ENCODE measurements at places on chromosomes 1 and 21. TPM values are rescaled to one million over a fixed set of nuclear protein-coding genes. Genes with fewer than 3 reads are reported as not detected.
A peak's percentile ranks its signal among the peaks of the same experiment; 100 is the strongest.

The DNM3 gene
- total RNA-seq, result 1.7 TPM

DNA sequence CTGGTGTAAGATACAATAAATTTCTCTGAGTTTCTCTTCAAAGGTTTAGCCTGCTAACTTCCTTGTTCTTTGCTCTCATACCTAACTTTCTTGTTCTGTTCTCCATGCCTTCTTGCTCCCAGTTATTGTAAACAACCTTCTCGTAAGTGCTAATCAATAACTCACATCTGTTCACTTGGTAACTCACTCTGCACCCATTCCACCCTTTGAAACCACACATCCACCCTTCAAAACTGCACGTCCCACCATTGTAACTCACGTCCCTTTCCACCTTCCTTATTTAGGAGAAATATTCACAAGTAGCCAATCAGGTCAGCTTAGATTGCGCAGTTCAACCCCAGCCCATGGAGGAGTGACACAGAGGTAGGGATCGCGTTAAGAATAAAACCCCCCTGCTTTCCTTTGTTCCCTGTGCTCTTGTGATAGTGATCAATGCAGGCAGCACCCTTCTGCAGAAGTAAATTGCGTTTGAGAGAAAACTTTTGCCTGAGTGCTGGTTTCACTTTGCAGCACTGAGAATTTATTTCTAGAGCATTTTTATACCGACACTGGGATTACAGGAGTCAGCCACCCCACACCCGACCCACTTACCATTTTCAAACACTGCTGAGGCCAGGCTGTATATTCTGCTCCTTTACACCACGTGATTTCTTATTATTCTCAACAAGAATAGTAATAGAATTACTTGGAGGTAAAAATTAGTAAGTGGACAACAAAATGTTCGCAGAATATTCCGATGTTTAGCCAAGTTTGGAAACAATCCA lies 789.2 kb upstream of the RGS18 start:
- DNase-seq, result no peak

DNA sequence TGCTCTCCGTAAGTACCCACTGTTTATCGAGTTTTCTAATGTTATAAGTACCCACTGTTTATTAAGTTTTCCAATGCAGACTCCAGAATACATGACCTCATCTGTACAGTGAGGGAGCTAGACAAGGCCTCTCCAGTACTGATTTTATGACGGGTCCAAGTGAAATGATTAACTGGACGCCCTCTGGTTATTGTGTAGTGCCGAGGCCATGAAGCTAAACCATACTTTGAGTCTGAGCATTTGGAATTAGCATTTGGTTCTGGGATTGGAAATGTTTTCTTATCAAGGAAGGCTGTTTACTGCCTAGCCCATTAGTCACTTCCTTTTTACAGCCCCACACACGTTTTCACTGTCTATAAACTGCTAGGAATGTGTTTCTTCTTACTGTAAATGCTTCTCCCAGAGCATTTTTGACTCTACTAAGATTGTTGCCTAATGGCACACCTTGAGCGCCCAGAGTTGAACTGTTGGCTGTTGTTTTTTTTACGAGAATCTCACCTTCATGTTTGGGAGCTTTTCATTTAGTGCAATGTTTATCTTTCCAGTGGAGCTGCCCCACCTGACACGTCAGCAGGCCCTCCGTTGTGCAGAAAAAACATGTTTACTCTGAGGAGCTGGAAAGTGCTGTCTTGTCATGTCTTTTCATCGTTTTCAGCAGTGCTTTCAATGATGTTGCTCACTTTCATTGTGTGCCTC lies 26.9 kb downstream of the SPATA46 start:
- no peak for DNase-seq

The ALPL gene
- total RNA-seq, result not detected

GRCh38 chr1:23997812-23998211 lies 17.7 kb upstream of the SRSF10 start:
- DNase-seq, result no peak

The SMIM34 gene
- not detected for total RNA-seq

- DNase-seq, result no peak
Observed at GRCh38 chr1:114314098-114314497, 160.4 kb upstream of the SYT6 start.

The MTARC1 gene
- not detected for total RNA-seq

The SLC30A2 gene
- total RNA-seq, result not detected

- no peak for DNase-seq
Observed at GRCh38 chr1:175715742-175716141, 27.7 kb downstream of the TNR start.

- no peak for DNase-seq
Observed at GRCh38 chr1:246121533-246121932, 385.5 kb downstream of the SMYD3 start.

GRCh38 chr1:160144921-160145320 lies 6.5 kb upstream of the ATP1A4 start:
- no peak for DNase-seq

GRCh38 chr1:25088946-25089345 lies 143.4 kb downstream of the SYF2 start:
- no peak for DNase-seq

The ATP1A2 gene
- not detected for total RNA-seq

The GPA33 gene
- 0.64 TPM for total RNA-seq

The PLA2G2A gene
- total RNA-seq, result not detected

DNA sequence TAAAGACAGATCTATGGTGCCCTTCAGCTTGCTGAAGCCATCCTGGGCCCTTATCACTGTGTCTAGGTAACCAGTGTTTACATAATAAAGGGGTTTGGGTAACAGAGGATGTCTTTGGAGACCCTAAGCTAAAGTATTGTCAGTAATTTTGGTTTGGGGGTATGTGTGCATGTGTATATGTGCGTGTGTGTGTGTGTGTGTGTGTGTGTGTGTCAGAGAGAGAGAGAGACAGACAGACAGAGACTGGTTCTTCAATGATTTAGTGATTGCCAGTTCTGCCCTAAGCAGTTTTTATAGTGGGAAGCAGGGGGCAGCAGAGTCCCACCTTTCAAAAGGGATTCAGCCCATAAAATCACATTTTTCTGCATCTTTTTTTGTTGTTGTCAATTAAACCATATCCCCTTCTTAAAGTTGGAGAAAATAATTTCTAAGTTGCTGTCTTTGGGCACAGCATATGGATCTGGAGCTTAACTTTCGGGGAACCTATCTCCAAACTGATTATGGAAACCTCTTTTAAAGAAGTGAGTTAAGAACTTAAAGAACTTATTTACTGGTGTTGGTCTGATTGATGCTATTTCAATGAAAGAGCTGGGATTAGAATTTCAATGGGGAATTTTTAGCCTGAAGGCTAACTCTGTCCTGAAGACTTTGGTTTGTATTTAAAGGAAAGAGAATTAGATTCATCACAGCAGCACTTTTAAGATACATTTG lies 51.1 kb downstream of the ZNF326 start:
- DNase-seq, result no peak

DNA sequence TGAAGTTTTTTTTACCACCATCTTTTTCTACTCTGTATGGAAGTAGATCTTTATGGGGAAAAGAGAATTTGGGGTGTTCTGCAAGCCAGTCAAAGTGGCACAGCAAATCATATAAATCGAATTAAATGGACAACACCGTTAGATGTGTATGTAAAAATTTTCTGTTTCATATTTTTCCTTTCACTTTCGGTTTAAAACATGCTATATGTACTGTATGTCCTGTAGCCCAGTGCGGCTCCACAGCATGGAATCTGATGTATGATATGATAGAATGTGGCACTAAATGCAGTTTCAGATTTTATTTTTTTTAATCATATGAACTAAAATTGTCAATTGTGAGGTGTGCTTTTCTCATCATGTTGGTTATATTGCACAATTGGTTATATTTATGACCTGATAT lies 32.9 kb downstream of the RAB4A start:
- no peak for DNase-seq

- DNase-seq, result no peak
Observed at GRCh38 chr1:13728091-13728715, 28.2 kb downstream of the PRDM2 start.

DNA sequence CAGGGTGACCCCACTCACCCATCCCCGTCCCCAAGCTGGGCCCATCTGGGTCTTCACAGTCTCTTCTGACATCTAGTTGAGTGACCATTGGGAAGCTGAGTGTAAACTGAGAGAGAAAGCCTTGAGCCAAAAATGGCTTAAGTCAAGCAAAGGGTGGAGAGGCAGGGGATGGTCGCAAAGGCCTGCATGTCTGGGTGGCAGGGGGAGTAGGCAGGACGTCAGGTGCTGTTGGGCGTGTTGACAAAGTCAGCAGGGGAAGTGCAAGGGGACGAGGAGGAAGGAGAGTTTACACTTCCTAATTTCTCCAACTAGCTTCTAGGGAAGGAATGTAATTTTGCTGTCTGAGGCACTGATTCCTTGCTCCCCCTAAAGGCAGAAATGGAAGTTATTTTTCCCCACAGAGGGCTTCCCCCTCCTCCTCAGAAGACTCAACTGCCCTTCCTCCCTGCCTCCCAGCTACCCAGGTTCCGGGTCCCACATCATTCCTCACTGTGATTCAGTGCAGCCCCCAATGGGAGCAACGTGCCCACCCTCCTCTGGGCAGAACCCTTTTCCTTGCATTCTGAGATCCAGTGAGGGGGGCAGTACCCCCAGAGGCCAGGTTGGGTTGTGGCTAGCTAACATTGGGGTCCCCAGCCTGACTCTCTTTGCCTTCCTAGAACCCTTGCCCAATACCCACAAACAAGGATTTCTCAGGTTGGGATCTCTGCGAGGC lies 1.2 kb upstream of the ADORA1 start:
- DNase-seq, result peak; percentile 22

GRCh38 chr1:1929639-1930545 lies 10.8 kb upstream of the TMEM52 start:
- peak; percentile 39 for DNase-seq

DNA sequence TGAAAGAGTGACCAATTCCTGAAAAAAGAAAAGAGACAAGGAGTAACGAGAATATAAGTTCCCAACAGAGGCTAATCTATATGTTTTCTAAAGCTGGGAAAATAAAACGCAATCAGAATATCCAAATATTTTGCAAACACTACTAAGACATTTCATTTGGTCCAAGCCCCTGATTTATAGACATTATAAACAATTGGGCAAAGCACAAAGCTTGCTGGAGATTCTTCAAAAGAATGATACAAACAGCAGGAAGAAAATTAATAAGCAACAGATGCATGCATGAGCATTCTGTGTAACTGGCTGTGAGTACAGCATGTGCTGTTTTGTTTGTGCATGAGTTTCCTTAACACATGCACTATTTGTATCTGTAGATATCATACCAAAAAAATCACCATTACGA lies 552.9 kb downstream of the LTN1 start:
- DNase-seq, result no peak

GRCh38 chr1:24276791-24277190 lies 42.4 kb upstream of the GRHL3 start:
- DNase-seq, result peak; percentile 22

DNA sequence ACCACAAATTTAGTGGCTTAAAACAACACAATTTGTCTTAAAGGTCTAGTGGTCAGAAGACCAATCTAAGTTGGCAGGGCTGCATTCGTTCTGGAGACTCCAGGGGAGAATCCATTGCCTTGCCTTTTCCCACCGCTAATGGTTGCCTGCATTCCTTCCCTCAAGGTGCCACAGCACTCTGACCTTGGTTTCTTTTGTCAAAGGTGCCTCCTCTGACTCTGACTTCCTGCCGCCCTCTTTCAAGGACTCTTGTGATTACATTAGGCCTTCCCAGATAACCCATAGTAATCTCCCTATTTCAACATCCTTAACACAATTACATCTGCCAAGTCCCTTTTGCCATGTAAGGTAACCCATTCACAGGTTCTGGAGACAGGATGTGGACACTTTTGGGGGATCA lies 145.3 kb downstream of the S1PR1 start:
- no peak for DNase-seq

The DARS2 gene
- 32.3 TPM for total RNA-seq

The RNF207 gene
- total RNA-seq, result 12.4 TPM

The INAVA gene
- 0.15 TPM for total RNA-seq

DNA sequence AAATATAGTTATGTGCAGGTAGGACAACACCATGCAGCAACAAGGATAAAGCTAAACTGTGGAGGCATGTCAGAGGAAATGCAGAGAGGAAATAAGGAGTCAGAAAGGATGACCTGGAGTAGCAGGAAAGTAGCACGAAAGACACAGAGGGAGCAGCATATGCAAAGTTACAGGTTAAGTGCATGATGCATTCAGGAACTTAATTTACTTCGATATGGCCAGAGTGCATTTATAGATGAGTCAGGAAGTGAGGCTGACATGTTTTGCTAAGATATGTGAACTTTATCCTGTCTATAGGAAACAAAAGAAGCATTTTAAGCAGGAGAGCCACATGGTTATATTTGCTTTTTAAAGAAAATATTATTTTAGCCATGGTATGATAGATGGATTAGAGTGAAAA lies 15.4 kb upstream of the MUTYH start:
- DNase-seq, result no peak

- DNase-seq, result no peak
Observed at GRCh38 chr1:205224736-205225135, 3.0 kb upstream of the TMCC2 start.

The LCE1D gene
- not detected for total RNA-seq

DNA sequence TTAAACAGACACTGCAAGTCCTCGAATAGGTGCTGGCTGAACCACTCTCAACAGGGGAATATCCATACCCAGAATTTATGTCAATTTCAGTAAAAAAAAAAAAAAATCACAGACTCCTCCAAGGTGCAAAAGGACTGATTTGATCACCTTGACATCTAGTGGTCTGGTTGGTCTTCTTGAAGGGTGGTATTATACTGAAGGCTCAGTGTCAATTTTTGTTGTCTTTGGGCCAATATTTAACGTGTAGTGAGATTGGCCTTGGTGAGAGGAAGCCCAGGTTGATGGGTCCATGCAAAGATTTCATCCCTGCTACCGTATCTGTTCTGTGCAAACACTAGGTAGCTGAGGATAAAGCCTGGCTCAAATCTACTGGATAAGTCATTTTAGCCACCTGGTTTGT lies 4.0 kb upstream of the GBP5 start:
- DNase-seq, result no peak

DNA sequence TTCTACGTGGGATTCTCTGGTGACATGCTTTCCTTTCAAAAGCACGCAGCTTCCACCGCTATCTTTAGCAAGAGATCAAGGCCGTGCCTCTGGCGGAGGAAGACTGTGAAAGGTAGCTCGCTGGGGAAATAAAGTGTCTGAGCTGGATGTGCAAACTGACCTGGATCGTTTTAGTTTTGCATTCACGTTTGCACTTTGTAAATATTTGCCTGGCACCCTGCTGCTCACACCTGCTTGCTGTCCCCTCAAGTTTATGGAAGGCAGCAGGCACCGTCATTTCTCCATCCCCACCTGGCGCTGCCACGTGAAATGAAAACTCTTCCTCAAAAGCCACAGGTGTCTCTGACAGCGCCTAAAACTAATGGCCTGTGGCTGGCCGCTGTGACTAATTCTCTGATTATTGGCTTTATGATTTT lies 44.0 kb upstream of the TARDBP start:
- DNase-seq, result no peak

DNA sequence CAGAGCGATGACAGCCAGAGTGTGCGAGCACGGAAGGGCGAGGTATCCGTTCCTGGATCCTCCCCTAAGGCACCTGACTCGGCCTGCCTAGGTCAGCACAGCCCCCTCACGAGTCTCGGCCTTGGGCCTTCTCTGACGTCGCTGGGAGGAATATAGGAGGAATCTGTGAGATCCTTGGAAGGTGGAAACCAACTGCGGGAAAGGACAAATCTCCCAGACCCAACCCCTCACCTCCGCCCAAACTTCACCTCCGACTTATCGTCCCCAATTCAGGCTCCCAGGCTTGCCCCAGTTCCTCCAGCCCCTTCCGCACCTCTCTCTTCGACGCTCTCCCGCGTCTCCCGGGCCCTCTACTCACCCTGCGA lies 494 bp downstream of the APH1A start:
- DNase-seq, result peak; percentile 71
